ENCODE measurements at places on chromosomes 16 and 17. TPM values are rescaled to one million over a fixed set of nuclear protein-coding genes. Genes with fewer than 3 reads are reported as not detected.

Gene NAA60
- 52.8 TPM for total RNA-seq

Gene SALL1
- 0.56 TPM for total RNA-seq

Gene PITPNM3
- total RNA-seq: 3.0 TPM

Gene CCL11
- total RNA-seq: not detected

Gene OR3A3
- not detected for total RNA-seq

Gene KRT28
- not detected for total RNA-seq

Gene DNAH9
- not detected for total RNA-seq

Gene SLFN13
- 5.2 TPM for total RNA-seq

Gene PABPN1L
- not detected for total RNA-seq

Gene HYDIN
- total RNA-seq: 0.27 TPM

Gene CMTM2
- not detected for total RNA-seq

Gene HBA1
- total RNA-seq: 2.3 TPM

Gene SEPTIN12
- total RNA-seq: not detected

Gene TMEM88
- 0.45 TPM for total RNA-seq

Gene CNGB1
- 0.27 TPM for total RNA-seq

Gene PYCARD
- total RNA-seq: 37.8 TPM

Gene PRSS33
- not detected for total RNA-seq

Gene ADAD2
- total RNA-seq: not detected

Gene TPPP3
- total RNA-seq: 7.5 TPM

Gene MFSD6L
- not detected for total RNA-seq

Gene HS3ST3B1
- total RNA-seq: 0.68 TPM

Gene DLX3
- total RNA-seq: 0.07 TPM

Gene HAS3
- total RNA-seq: 41.0 TPM

Gene TEKT1
- not detected for total RNA-seq

Gene SPATA22
- total RNA-seq: not detected
